ENCODE measurements at places on chromosomes 2 and 18.

DNA sequence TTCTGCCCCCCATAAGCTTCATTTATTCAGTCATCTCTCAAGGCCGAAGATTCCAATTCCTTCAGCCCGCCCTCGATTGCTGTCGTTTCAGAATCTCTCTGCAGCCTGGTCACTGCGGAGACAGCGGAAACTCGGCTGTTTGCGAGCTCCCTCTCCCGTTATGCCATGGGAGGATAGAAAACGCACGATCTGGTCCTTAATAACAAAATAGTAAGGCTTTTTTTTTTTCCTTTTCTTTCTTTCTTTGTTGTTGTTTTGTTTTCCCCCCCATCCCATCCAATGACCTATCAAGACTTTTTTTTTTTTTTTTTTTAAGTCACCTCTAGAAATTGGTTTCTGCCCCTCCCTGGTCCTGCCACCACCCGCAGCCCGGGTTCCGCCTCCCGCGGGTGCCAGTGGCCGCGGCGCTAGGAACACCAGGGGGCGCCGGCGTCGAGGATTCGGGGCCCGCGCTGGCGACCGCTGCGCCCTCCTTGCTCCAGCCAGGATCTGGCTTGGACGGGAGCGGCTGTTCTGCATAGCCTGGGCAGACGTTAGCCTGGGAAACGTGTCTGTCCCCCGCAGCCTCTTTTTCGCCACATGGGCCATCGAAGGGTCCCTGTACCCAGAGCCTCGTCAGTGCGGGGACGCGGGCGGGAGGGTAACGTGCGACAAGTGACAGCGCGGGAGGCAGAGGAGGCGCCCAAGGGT, 10.1 kb downstream of the CPLX4 start:
- DNase-seq: peak; percentile 43

- DNase-seq: no peak
Observed at GRCh38 chr18:76264876-76265250, 230.2 kb downstream of the ZNF516 start.

DNA sequence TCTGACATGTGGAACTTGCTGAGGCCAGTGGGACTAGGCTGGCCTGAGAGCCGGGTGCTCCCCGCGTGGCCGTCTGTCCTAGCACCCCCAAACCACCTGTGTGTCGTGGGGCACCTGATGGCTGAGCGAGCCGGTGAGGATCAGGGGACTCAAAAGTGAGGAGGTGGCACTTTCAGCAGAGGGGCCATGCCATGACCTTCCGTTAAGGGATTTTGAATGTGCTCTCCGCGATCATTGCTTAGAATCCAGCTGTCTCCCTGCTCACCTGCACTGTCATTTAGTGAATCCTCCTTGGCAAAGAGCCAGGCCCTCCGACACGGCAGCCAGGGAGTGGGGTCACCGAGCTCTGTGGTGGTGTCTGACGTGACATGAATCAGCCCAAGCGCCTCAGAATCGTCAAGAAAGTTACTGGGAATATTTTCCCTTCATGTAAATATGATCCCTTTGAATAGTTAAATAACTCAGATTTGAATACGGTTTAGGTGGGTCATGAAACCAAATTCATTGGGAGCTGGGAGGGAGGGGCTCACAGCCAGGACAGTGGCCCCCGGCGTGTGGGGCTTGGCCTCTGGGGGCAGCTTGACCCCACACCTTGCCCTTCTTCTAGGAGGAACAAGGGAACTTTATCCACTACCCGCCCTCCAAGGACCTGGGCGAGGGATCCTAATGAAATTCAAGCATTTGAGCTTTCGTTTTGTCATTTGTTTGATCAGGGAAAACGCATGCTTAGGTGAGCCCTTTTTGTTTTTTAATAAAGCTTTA, 9.5 kb downstream of the NFATC1 start:
- DNase-seq: no peak

- DNase-seq: no peak
Observed at GRCh38 chr2:112304298-112304941, 29.0 kb downstream of the ZC3H6 start.

- DNase-seq: no peak
Observed at GRCh38 chr2:39913648-39914461, 134.8 kb upstream of the THUMPD2 start.

DNA sequence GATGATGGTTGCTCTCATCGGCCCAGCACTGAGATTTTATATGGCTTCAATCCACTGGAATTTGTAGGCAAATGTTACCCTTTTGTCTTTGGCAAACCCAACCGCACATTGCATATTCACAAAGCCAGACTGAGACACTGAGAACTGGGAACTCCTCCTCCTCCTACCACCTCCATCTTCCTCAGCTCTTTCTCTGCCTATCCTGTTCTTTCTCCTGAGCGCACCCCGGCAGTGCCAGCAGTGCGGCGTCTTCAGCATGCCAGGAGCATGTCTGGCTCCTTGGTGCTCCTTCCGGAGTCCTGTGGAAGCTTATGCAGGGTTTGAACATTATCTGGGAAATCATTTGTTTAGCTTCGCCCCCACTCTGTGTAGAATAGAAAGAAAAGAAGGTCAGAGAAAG, 50.8 kb downstream of the TRIB2 start:
- DNase-seq: no peak

- no peak for DNase-seq
Observed at GRCh38 chr2:114068438-114068837, 178.5 kb downstream of the ACTR3 start.

GRCh38 chr2:155070489-155070888, 372.0 kb downstream of the KCNJ3 start:
- DNase-seq: no peak
